Activated T-helper 1 cell treated with Interleukin-2 at 50 U/mL for 16 hours (primary cell): ENCODE measurements at places on chromosomes 4 and X.

DNA sequence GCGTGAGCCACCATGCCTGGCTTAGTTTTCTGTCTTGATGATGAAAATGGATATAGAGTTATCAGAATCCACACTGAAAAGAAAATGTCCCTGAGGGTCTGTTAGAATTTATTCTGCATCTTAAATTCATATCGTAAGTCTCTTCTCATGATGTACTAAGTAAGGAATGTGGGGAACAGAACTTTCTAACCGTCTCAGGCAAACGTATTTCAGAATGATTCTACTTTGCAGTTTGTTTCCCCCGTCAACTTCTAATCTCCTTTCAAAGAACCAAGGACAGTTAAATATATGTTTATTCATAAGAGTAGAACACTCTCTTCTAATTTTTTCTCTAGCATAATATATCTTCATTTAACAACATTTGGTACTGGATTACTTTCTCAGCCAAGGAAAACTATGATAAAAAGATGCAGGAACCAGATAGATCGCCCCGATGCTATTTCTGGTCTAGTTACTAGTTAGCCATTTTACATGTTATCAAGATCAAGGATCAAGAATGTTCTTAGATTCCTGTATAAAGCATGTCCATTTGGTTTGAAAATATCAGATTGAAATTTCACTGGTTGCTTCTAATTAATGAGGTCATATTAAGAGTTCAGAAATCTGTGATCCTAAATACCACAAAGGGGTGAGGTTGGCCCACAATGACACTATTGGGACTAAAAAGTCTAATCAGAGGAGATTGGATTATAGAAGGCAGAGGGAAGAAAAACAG, 49.5 kb downstream of the METTL14 start:
- DNase-seq, result no peak

GRCh38 chrX:54818221-54818620, 10.7 kb downstream of the MAGED2 start:
- no peak for DNase-seq

DNA sequence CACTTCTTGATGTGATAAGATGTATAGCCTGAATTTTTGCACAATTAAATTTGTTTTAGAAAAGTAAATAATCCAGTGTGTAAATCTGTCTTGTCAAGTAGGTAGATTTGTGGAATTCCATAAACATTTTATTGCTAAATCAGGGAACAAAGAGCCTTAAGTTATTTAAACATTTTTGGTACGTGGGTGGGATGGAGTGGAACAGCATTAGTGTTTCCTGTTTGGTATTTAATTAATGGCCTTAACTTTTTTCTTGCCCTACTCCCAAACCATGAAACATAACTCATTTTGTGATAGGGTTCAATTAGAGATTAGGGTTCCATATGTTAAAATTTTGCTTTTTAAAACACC, 5.1 kb downstream of the NUDT9 start:
- no peak for DNase-seq

GRCh38 chrX:129346574-129346973, 176.7 kb downstream of the SMARCA1 start:
- no peak for DNase-seq

DNA sequence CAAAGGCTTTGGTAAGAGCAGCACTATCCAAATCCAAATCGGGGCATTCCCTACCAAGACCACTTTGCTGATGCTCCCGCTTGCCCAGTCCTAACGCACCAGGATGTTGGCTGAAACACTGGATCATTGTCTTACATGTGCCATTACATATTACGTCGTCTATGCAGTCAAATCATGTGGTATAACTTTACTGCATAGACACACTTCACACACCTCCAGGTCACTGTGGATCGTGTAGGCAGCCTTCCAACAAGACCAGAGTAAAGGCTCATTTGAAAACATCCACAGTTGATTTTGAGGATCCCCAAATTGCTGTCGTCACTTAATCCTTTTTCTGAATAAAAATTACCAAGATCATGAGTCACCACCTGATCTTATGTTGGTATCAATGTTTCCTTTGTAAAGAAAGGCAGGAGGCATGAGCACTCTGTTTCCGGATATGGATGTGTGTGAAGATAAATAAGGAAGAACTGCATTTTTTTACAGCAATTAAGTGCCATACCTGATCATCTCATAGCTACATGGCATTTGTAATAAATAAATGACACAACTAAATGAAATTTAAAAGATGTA, 18.5 kb downstream of the TENM3 start:
- DNase-seq, result no peak

DNA sequence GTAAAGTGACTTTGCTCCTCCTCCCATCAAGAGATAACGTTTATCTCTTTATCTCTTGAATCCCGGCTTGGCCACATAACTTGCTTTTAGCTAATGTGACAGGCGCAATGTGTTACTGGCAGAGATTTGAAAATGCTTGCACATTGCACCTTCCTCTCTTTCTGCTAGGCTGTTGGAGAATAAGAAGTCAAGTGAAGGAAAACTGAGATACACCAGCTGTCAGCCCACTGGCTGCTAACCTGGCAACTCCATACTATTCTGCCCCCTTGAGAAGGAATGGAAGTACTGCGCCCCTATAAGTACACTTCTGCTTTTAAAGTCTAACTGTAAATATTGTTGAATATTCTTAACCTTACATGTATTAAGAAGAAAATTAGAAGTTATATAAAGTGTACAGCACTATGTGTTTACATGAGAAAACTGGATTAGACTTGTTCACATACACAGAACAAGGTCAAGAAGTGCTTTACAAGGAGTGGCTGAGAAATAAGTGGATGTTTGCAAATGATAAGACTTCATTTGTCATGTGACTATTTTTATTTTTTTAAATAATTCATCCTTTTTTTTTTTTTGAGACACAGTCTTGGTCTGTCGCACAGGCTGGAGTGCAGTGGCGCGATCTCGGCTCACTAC, 424.5 kb upstream of the CTSO start:
- DNase-seq, result no peak

- DNase-seq, result no peak
Measured at GRCh38 chr4:116639070-116639577, 446.3 kb downstream of the TRAM1L1 start.

DNA sequence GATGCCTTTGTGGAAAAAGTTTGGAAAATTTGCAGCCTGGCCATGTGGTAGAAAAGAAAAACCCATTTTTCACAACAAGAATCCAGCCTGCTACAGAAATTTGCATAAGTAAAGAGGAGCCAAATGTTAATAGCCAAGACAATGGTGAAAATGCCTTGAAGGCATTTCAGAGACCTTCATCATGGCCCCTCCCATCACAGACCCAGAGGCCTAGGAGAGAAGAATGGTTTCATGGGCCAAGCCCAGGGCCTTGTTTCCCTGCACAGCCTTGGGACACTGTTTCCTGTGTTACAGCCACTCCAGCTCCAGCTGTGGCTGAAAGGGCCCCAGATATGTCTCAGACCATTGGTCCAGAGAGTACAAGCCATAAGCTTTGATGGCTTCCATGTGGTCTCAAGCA, 101.4 kb upstream of the LINC00632 start:
- no peak for DNase-seq

GRCh38 chr4:101190751-101191150, 156.6 kb downstream of the PPP3CA start:
- no peak for DNase-seq

DNA sequence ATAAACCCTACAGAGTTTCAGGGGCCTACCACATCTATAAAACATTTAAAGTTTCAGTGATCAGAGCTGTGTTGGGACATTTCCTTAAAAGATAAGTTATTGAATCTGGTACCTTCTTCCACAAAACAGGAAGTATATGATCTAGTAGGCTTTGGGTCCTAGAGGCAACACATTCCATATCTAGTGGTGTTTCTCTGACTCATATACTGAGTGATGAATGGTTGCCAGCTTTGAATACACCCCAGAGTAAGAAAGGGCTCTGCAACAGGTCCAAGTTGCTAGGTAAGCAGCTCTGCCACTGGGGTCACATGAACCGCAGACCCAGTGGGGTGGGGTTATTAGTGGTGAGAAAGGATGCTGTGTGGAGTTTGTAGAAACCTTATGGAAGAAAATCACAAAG, 32.4 kb upstream of the BLTP1 start:
- no peak for DNase-seq

DNA sequence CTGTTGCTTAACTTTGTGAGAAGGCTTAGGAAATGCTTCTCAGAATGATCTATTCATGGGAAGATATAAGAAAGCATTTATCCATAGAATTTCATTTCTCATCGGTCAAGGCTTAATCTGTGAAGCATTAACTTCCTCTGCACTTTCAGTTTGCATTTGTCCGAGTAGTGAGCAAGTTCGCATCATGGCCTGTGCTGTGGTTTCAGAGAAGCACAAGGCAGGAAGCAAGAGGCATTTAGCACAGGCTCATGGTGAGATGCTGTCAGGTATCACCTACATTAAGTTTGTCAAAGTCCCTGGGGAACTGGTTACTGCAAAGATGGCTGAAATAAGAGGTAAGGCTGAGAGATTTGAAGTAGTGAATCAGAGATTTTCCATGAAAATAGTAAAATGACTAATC, 244.9 kb downstream of the NAP1L3 start:
- DNase-seq, result no peak

- no peak for DNase-seq
Measured at GRCh38 chr4:14178421-14178820, 550.9 kb upstream of the BOD1L1 start.

GRCh38 chrX:100356351-100356896, 53.6 kb downstream of the PCDH19 start:
- no peak for DNase-seq

- DNase-seq, result no peak
Measured at GRCh38 chr4:52959541-52959940, 97.4 kb downstream of the RASL11B start.

GRCh38 chr4:81454948-81455347, 16.8 kb downstream of the RASGEF1B start:
- DNase-seq, result no peak

DNA sequence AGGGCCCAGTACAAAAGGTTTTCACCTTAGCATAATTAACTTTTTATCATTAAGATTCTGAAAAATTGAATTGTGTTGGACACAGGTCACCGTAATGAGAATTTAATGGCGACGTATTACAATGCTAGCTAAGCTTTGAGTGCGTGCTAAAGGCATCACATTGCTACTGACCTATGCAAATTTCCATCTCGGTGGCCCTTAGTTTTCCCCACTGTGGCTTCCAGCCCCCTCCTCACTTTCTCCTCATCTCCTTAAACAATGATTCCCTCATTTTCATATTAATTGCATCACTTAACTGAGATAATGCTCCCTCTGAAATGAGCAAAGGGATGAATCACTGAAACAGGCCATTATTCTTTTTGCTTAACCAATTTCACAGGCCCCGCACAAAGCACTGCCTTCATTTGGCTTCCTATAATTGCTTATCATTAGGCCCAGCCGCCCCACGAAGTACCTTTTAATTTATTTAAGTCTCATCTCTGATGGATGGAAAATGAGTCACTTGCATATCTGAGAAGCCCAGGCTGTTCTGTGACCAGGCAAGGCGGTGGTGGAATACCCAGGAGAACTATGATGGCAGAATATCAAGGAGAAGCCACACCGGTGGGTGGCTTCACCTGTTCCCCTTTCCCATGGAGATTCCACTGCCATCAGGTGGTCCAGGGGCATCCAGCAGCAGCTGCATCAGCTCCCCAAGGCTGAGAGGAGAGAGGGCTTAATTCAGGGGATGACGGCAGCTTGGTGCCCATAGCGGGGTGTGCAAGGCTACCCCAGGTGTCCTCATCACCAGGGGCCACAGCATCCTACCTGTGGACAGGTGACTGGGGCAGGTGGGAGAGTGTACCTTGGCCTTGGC, 223.8 kb upstream of the BOD1L1 start:
- DNase-seq, result no peak

GRCh38 chr4:26133840-26134239, 187.0 kb upstream of the RBPJ start:
- DNase-seq, result no peak

GRCh38 chr4:113173793-113174264, 124.4 kb downstream of the ANK2 start:
- no peak for DNase-seq

GRCh38 chr4:48047421-48047844, 30.9 kb downstream of the NIPAL1 start:
- peak; percentile 24 for DNase-seq

DNA sequence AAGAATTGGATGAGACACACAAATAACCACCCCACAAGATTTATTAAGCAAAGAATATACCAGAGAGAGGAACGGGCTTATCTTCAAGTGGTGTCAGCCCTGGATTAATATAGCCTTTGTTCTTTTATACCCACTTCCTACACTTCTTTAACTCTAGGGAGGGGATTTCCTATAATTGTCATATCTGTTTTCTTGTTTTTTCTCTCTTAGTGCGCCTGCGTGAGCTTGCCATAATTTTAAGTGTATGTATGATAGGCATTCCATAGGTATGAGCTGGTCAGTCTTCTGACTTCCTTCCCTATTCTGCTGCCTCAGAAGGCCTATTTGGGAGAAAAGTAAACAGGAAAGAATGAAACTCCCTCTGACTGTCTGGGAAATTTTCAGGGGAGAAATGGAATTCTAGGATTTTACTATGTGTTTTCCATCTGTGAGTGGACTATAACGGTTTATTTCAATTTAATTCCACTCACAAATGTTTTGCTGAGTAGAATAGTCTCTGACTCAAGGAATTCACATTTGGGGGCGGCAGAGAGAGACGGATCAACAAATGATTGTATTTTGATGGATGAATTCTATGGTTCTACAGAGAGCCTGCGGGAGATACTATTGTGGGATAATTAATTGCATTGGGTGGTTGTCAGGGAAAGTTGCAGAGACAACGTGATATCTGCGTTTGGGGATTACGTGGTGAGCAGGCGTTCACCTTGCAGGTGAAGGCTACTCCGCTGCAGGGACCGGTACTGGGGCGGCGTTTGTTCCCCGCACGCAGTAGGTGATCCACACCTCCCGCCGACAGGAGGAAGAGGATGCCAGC, 626 bp upstream of the CEP135 start:
- no peak for DNase-seq

GRCh38 chrX:135973025-135973547, 702 bp downstream of the MMGT1 start:
- DNase-seq, result no peak

DNA sequence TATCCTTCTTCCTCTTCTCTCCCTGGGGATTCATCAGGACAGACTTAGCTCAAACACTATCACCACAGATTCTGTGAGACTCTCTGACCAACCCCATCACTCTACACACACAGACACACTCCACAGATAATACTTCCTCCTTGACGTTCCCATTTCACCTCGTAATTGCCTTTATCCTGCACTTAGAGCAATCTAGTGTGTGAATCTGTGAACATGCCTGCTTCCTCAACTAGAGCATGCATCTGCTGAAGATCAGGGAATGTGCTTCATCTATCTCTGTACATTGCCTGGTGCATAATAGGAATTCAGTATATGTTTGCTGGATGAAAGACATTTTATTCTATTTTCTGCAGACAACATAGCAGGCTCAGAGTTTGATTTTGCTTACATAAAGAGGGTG, 25.1 kb upstream of the HS6ST2 start:
- no peak for DNase-seq

- no peak for DNase-seq
Measured at GRCh38 chr4:26899991-26900390, 39.4 kb downstream of the STIM2 start.

DNA sequence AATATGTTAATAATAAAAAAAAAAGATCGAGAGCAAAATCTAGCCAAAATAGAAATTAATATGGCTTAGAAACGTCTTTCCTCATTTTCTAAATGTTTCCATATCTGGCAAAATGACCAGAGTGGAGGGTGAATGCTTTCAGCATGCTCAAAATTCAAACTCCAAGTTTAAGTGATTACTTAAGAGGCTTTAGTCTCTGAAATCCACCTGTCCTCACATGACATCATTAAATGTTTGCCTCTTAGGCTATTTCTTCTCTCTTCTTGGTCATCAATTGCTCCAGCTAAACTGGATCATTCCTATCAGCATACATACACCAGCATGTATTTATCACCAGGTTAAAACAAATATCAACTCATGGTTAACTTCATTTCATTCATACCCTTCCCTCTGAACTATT, 54.5 kb upstream of the ATXN3L start:
- no peak for DNase-seq
